ENCODE measurements at places on chromosomes 4 and X.

DNA sequence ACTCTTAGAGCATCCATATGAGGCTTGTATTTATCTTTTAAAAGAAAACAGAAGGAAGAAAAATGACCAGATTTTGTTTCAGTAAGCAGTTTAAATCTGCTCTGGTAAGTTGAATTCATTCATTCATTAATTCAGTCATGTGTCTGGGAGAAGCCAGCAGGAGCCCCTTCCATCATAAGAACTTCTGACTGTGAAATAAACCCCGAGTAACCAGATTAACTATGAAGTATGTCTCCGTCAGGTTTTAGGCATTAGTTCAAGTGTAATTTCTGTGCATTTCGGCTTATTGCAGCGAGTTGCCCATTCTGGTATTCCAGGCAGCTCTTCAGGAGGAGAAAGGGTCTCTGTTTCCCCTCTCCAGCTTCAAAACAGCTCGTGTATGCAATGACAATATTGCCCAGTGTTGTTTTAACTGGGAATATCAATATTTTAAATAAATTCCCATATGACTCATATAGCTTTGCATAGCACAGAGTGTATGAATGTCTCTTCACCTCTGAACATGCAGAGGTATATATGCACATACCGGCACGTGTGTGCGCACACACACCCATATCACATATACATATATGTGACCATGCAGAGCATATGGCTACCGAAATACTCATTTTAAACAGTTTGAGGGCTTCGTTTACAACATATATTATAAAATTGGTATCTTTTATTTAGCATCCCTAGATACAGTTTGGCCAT lies 255.3 kb downstream of the BCOR start:
- no peak for DNase-seq

DNA sequence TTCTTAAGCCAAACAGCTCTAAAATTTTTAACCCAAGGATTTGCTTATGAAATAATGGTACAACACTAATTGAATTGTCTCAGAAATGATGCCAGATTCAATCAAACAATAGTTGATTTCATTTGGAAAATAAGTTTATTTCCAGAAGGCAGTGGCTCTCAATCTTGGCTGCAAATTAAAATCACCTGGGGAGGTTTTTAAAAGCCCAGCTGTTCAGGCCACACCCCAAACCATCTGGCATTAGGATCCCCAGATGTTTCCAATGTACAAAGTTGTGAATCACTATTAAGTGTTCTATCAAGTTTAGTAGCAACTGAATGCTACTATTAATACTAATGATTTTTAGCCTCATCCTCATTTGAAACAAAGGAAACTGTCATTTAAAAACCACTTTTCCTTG lies 22.2 kb downstream of the TMEM184C start:
- no peak for DNase-seq

DNA sequence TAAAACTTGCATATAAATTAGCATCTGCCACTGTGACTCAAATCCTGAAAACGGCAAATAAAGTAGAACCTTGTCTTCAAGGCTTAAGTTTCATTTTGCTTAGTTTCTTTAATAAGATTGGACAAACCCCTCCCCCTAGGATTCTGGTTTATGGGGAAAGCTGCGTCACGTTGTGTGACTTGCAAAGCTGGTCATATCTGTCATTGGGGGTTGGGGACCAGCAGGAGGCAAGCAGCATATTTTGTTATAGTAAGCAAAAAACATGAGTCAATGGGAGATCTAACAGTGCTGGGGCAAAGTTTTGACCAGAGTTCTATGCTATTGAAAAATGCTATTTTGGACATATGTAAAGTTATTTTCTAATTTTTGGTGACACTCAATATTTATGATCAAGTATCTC lies 407.3 kb downstream of the PCDH18 start:
- DNase-seq = peak; percentile 38

DNA sequence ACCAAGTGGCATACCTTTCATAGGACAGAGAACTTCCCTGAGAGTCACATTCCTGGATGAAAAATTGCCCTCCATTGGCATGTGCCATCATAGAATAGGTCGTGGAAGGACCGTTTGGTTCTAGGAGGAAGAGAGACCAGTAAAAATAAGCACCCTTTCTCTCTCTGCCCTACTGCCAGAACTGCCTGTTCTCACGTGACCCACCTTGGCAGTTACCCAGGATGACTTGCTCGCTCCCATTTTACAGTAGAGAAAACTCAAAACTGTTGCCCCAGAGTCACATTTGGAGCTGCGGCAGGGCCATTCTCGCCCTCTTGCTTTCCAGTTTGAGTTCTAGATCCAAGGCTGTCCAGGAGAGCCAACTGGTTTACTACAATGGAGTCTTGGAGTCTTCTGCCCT lies 1.1 kb upstream of the NLGN3 start:
- DNase-seq = peak; percentile 41

- DNase-seq = peak; percentile 23
Observed at GRCh38 chr4:78414116-78414515, 137.5 kb upstream of the ANXA3 start.

GRCh38 chr4:17117746-17118145 lies 219.3 kb upstream of the LDB2 start:
- no peak for DNase-seq

All from fibroblast of pulmonary artery (primary cell).